EH (cell line): ENCODE measurements at places on chromosomes 2 and 18.

GRCh38 chr2:226905718-226906117 lies 69.9 kb downstream of the RHBDD1 start:
- no peak for DNase-seq

GRCh38 chr2:9360701-9361100 lies 62.6 kb downstream of the ITGB1BP1 start:
- DNase-seq: peak; percentile 44

GRCh38 chr2:15964936-15965563 lies 24.7 kb downstream of the MYCN start:
- no peak for DNase-seq

GRCh38 chr2:45343251-45344017 lies 267.6 kb downstream of the SRBD1 start:
- DNase-seq: peak; percentile 64

GRCh38 chr2:36404754-36405153 lies 49.2 kb downstream of the CRIM1 start:
- no peak for DNase-seq
